ENCODE measurements at places on chromosomes 11 and 22.

DNA sequence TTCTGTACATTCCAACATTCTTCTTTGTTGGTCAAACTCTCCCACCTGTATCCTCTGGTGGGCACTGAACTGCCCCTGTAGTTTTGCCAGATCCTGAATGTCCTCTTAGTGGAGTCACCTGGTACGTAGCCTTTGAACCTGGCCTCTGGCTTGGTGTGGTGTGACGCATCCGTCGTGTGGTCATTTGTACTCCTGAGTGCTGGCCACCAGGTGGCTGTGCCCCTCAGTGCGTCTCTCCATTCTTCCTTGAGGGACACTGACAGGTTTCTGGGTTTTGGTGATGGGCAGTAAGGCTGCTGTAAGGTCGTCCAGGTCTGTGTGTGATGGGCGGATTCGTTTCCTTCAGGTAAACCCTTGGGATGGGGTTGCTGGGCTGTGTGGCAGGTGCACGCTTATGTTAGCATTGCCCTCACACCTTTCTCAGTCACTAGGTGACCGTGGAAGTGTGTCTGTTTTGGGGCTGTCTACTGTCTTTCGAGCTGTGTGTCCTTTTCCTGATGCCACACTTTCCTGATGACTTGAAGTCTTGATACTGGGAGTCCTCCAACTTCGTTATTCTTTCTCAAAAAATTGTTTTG lies 13.6 kb upstream of the RANBP1 start:
- DNase-seq: no peak

DNA sequence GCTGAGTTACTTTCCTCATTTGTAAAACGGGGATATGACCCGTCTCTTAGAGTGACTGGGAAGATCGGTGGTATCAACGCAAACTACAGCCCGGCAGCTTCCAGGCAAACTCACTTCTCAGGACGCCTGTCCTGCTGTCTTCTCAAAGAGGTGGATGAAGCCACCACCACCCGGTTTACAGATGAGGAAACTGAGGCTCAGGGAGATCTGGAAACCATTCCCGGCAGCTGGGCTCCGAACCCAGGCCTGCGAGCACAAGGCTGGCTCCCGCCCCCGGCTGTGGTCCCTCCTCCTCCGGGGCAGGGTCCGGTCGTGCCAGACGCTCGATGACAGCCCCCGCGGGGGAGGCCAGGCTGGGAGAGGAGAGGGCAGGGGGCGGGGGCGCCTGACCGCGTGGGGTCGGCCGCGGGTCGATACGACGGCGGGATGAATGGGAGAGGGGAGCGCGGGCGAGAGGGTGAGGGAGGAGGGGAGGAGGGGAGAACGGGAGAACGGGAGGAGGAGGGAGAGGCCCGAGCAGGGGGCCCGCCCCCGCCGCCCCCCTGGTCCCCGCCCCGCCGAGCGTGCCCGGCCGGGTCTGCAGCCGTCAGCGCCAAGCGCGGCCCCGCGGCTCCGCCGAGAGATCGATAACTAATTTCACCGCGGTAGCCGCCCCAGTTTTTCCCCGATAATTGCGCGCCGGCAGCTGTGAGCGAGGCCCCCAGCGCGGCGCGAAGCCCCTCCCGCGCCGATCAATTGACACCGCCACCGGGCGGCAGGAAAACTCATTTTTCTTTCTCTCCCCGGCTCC lies 14.0 kb downstream of the IGLL1 start:
- DNase-seq: no peak

DNA sequence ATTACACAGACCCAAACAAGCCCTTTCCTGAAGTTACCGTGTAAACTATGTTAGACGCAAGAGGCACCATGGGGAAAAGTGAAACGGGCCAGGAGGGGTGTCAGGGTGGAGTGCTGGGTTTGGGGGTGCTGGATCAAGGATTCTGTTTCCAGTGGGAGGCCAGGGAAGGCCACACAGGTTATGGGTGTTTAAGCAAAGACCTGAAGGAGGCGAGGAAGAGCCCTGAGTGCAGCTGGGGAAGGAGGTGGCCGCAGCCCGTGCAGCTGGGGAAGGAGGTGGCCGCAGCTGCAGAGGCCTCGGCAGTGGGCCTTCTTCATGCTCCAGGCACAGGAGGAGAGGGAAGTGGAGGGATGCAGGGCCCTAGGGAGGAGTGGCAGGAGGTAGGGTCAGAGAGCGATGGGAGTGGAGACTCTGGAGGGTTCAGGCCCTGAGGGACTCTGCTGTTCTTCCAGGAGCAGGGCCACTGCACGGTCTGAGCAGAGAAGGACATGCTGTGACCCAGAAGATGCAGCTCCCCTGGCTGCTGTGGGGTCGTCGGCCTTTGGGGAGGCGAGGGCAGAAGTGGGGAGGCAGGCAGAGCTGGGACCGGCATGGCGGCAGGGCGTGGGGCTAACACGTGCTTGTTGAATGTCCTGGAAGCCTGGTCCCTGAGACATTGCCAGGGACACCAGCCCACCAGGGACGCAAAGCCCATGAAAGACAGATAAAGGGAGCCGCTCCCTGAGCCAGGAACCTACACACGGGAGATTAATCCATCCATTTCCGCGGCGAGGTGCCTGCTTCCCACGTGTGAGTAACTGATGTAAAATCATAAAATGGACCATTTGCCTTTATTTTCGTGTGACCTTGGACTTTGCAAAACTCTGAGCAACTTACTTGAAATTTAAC lies 1049.1 kb downstream of the BRD1 start:
- no peak for DNase-seq

DNA sequence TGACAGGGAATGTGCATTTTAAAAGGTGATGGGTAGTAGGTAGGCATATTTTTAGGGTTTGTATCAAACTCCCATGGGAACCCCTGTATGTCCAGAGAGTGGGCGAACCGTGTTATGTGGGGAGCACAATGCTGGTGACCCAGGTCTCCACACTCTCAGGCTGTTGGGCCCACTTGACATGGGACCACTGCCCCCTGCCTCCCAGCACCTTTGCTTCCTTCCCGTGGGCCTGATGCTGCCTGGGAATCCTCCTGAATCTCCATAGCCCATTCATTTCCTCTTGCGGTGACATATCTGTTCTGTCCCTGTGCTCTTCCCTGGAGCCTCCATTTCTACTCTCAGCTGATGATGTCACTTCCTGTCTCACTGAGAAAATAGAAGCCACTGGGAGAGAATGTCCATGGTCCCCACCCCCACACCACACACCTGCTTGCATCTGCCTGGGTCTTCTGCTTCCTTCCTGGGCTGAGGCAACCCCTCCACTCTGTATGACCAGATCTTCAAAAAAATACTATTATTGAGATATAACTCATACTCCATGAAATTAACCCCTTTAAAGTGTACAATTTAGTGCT lies 55.8 kb upstream of the THY1 start:
- DNase-seq: no peak

DNA sequence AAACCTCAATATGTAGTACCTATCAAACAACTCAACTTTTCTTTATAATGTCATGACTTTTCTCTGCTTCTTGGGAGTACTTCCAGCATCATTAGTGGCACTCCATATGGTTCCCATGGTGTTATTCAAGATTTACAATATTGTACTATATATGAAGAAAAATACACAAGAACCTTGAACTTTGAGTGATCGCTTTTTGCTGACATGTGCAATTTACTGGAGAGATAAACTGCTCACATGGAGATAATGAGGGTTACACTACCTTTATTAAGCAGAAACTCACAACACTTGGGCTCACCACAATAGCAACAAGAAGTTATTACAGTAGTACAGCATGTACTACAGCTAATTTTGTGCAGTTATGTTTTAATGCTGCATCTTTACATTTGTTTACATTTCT lies 388.2 kb downstream of the DLG2 start:
- no peak for DNase-seq

GRCh38 chr11:28537822-28538221 lies 429.6 kb downstream of the METTL15 start:
- DNase-seq: no peak

DNA sequence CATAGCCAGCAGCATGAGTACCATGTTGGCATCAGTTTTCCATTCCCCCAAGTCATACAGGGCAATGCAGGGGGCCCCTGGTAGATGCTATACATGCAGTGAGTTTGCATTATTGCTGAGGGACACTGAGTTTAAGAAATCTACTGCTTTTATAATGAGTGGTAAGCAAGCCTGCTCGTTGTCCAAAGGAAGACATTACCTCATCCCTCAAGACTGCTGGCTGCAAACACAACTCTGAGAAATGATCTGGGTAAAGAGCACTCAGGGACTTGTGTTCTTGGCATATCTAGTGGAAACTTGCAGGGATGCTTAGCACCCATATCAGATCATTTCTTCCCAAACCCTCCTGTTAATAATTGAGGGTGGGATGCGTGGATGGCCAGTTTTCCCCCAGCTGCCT lies 77.9 kb downstream of the CWC15 start:
- no peak for DNase-seq

- no peak for DNase-seq
These were observed 6.6 kb downstream of the CBX6 start for GRCh38 chr22:38865201-38866023.

GRCh38 chr11:126444072-126444471 lies 88.6 kb downstream of the ST3GAL4 start:
- no peak for DNase-seq

DNA sequence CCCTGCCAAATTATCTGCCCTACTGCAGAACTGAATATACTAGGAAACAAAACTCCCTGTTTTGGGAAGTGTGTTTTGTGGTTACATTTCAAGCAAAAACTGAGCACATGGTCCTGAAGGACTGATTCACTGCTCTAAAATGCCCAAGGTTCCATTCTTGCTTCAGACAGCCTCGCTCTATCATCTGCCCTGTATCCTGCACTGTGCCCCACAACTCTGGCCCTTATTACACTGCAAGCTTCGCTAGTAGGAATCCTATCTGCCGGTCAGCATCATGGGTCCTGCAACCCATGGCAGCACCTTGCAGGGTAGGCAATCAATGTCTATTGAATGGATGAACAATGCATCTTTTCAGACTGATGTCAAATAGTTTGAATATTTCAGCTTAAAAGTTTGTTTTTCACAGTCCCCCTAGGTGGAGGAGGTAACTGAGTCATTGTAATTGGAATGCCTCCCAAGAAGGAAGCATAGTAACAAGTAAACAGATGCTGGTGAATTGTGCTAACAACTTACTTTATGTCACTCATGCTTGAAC lies 21.3 kb downstream of the LAYN start:
- DNase-seq: no peak

DNA sequence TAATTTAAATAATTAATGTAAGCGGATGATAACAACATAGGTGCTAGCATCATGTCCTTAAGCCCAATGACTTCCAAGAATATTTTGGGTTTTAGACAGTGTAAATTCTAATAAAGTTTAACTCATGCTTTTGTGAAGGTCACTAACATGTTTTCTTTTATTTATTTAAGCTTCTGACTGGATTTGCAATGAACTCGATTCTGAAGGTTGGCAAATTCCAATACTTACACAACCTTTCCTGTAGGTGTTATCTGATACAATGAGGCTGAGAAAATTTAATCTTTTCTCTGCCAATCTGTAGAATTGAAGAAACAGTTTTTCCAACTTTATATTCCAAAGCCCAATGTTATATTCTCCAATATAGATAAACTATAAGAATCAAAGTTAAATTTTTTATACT lies 311.3 kb downstream of the LUZP2 start:
- DNase-seq: no peak

DNA sequence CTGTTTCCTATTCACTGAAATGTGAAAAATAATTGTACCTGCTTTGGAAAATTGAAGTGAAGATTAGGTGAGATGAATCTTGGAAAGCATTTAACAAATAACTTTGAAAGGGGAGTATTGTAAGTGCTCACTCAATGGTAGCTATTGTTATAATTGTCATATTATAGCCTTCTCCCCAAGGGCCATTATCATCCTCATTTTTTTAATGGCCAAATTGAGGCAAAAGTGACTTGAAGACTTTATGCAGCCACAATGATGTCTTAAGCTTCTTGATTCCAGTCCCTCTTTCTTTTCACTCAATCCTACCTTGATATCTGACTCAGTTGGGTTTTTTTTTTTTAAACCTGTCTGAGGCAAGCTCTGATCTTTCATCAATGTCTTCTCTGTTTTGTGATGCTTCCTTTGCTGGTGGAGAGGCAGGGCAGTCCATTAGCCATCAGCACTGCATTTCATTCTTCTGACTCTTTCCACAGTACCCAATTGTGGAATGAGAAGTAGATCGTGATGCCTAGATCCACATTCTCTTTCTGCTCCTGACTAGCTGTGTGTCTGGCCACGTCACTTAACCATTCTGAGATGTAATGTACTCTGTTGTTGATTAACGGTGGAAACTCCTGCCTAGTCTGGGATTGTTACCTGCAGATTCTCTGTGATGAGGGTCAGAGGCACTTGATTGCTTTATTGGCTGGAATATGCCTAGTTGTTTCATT lies 101.4 kb downstream of the DBX1 start:
- DNase-seq: no peak

DNA sequence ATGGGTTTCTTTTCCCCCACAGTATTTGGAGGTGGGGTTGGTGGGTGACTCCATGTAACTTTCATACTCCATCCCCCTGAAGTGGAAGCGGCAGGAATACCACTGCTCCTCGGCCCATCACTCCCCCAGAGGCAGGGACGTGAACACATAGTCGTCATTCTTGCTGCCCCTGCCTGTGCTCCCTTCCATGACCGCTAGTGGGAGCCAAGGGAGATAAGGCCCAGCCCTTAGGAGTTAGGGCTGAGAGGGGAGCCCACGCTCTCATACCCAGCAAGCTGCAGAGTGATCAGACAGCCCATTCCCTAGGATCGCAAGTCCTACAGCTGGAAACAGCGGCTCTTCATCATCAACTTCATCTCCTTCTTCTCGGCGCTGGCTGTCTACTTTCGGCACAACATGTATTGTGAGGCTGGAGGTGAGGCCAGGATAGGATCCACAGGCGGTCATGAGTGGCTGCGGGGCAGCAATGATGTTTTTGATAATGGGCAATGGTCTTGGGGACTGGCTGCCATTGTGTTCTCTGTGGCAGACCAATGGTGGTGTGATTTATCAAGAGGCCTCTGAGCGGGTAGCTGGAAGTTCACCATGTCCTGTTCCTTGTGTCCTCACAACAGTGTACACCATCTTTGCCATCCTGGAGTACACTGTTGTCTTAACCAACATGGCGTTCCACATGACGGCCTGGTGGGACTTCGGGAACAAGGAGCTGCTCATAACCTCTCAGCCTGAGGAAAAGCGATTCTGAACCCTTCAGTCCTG lies 15.9 kb downstream of the RHOG start:
- no peak for DNase-seq

GRCh38 chr11:28699701-28700100 lies 591.5 kb downstream of the METTL15 start:
- no peak for DNase-seq

GRCh38 chr11:35177370-35177769 lies 38.4 kb downstream of the CD44 start:
- DNase-seq: no peak

- no peak for DNase-seq
These were observed 619 bp downstream of the SART1 start for GRCh38 chr11:65962141-65962564.

- DNase-seq: no peak
These were observed 43.9 kb downstream of the C11orf91 start for GRCh38 chr11:33656768-33657167.

GRCh38 chr11:123258877-123259276 lies 63.8 kb upstream of the CLMP start:
- DNase-seq: no peak
